ENCODE measurements at places on chromosomes 5 and 9.

DNA sequence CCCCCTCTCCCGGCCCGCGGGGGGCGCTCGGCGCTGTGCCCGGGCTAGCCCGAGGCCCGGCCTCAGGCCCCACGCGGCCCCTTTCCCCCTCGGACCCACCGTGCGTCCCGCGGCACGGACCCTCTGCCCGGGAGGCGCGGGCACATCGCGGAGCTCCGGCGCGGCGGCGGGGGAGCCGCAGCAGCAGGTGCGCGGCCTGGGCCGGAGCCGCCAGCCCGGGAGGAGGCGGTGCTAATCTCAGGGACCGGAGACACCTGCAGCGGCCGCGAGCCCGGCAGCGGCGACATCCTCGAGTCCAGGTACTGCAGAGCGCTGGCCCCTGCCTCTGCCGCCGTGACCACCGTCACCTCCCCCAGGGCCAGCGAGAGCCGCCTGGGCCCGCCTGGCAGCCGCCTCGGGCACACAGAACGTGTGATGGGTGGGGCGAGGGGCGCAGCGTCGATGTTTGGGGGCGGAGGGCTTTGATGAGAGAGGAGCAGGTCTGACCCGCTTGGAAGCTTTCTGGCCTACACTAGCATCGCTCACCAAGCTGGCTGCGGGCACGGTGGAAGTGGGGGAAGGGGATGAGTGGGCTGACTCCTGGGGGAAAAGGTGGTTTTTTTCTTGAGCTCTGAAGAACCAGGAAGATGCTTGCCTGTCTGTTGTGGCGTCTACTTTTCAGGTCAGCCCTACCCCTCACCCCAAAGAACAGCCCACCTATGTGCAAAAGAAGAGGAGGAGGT, 524 bp downstream of the CYFIP2 start:
- peak; percentile 42 for ATAC-seq

GRCh38 chr9:34454571-34455065, 3.8 kb downstream of the FAM219A start:
- ATAC-seq, result no peak

- no peak for ATAC-seq
These were observed 83.9 kb downstream of the PTPN3 start for GRCh38 chr9:109414125-109414785.

GRCh38 chr9:12955510-12956163, 180.8 kb downstream of the LURAP1L start:
- peak; percentile 19 for ATAC-seq

GRCh38 chr9:121296213-121297127, 28.5 kb downstream of the GSN start:
- no peak for ATAC-seq

All from gastroesophageal sphincter (tissue), 4 donors.